ENCODE measurements at places on chromosomes 11 and 22.

GRCh38 chr11:27696961-27697360, 3.3 kb downstream of the BDNF start:
- DNase-seq, result no peak

GRCh38 chr11:64103277-64103985, 62.5 kb downstream of the MACROD1 start:
- DNase-seq, result no peak

- DNase-seq, result no peak
Observed at GRCh38 chr22:19871845-19872778, 17.4 kb upstream of the GNB1L start.

DNA sequence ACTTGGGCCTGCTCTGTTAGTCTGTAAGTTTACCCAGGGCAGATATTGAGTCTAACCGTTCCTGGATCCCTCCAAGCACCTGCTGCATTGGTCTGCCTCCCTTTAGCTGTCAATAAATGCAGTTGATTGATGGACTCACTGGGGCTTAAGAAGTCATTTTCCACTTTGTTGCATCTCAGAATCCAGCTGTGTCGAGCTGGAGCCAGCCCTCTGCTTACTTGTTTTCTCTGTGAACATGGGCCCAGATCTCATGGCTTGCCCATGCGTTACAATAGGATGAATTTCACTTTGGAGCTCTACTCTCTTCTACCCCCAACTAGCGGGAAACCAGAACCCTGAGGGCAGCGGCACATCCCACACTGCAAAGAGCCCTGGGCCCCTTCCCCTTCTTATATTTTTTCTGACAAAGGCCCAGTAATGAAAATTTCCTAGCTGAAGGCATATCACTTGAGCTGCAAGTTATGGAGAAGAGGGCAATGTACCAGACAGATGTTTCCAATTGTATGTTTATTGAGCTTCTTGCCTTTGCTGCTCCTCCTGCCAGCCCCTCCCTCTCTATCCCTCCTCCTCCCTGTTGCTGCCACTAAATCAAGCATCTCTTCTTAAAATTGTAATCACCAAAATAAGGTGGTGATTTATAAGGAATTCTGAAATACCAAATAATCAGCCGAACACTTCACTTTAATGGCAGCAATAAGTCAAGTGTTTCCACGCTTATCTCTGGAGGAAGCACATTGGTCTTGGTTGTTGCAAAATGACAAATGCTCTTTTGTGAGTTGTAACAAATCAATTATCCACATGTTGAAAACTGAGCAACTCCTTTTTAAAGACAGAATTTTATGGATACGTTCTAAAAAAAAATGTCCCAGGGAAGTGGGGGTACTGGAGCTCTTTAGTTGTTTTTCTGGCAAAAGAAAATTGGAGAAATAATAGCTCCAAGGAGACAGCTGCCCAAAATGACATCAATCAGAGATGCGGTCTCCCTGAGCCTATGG, 212.3 kb upstream of the ZBED5 start:
- no peak for DNase-seq

- no peak for DNase-seq
Observed at GRCh38 chr22:23604939-23605712, 25.0 kb upstream of the IGLL1 start.

DNA sequence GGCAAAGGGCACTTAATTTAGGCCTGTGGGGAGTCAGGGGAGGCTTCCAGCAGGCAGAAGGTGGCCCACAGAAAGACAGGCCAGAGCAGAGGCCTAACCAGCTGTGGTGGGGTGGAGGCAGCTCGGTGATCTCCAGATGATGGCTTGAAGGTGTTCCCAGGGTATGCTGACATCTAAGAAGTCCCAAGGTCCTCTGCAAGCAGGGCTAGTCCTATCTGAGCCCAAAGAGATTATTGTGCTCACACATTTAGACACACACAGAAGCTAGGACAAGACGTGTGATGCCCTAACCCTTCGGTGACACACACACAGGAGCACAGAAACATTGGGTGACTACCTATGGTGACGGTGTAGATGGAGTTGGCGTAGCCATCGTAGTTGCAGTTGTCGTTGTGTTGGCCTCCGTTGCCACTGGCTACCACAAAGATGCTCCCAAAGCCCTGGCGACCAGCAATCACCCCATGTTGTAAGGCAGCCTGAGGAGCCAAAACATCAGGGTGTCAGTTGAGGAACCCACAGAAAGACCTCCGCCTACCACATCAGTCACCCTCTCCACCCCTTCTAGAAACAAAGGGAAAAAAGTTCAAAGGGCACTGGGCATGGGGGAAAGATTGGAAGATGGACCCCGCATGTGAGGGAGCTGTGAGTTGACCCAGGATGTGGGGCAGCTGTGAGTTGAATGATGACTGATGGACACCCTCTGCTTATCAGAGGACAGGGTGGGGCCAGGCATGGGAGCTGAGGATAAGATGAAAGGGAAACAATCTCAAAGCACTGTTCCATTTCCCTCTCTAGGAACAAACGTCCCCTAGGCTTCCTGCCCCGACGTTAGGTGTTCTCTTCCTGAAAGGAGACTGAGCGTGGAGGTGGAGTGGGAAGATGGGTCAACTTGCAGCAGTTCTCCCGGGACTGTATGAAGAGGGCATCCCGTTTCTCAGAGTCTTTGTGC, 7.9 kb downstream of the PCSK7 start:
- no peak for DNase-seq

DNA sequence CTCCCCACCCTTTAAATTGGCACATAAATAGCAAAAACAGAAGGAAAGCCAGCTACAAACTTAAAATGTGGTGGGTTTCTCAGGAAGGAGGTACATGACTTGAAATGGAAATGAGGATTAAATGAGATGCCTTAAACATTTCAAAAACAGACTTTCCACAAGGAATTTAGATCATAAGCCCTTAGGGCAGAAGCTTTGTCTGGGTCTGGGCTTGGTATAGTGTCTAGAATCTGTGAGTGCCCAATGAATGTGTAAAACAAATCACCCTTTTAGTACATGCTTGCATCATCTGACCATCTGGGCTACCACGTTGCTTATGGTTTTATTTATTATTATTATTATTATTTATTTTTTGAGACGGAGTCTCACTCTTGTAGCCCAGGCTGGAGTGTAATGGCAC, 37.1 kb upstream of the CREB3L1 start:
- DNase-seq, result no peak

DNA sequence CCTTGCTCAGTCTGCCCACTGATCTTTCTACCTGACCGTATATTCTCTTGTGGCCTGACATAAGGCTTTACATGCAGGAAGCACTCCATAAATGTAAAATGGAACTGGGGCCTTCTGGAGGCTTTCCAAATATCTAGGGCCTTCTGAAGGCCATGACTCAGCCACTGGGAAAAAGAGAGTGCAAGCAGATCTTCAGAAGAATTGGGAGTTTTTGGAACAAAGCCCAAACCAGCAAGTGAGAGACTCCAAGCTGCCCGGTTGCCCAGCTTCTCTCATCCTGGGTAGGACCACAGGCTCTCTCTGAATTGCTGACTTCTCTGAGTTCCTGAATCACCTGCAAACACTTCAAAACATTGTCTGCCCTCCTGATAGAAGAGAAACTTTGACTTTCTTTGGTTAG, 107.9 kb upstream of the BMAL1 start:
- no peak for DNase-seq

DNA sequence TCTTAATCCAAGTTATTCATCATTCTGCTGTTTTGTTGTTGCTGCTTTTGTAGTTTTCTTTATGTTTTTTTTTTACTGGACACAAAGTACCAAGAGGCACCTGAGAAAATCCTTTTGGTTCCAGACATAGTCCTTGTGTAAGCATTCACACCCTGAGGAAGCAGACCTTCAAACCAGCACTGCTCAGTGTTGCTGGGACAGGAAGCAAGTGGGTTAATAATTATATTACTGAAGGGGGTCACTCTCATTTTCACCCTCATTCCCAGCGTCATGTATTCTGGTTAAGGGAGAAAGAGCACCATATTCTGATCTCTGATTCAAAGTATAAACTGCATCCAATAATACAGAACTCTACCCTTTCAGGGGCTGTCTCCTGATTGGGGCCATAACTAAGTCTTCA, 5.9 kb upstream of the ALKBH3 start:
- DNase-seq, result no peak

- DNase-seq, result no peak
Observed at GRCh38 chr11:9574622-9575259, 1.3 kb downstream of the WEE1 start.

DNA sequence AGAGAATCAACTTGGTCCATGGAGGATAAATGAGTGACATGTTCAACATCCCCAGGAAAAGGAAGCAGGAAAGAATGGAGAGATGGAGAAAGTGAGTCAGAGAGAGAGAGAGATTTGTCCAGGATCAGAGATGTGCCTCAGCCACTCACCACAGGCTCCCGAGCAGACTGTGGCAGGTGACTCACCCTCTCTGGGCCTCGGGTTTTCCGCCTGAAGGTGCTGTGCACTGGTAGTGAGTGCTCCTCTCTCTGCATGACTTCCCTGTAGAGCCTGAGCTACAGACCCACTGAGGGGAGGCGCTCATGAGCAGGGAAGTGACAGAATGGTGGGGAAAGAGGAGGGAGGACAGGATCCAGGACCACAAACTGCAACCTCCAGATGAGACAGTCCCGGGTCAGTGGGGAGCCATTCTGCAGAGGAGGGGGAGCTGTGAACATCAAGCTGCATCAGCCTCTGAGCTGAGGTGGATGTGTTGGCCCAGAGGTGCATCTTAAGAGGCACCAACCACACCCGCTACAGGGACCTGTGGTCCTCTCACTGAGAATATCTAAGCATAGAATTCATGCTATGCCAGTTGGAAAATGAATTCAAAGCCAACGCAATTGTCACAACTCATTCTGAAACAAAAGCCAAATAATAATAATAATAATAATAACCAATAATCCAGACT, 433.4 kb downstream of the BRD1 start:
- no peak for DNase-seq

DNA sequence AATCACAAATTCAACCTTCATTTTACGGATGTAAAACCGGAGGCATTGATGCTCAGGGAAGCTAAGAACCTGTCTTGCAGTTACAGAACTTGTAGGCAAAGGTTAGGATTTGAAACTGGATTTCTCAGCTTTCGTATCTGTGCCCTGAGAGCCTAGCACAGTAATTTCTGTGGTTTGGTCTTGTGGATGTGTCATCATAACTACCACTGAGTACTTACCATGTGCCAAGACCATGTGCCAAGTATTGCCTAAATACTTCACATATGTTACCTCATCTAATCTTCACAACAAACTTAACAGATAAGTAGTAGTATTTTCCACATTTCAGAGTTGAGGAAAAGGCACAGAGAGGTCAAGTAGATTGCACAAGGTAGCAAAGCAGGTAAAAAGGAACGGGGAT, 140.7 kb downstream of the NXPE2 start:
- no peak for DNase-seq

GRCh38 chr11:1530686-1531448, 41.2 kb downstream of the DUSP8 start:
- no peak for DNase-seq

DNA sequence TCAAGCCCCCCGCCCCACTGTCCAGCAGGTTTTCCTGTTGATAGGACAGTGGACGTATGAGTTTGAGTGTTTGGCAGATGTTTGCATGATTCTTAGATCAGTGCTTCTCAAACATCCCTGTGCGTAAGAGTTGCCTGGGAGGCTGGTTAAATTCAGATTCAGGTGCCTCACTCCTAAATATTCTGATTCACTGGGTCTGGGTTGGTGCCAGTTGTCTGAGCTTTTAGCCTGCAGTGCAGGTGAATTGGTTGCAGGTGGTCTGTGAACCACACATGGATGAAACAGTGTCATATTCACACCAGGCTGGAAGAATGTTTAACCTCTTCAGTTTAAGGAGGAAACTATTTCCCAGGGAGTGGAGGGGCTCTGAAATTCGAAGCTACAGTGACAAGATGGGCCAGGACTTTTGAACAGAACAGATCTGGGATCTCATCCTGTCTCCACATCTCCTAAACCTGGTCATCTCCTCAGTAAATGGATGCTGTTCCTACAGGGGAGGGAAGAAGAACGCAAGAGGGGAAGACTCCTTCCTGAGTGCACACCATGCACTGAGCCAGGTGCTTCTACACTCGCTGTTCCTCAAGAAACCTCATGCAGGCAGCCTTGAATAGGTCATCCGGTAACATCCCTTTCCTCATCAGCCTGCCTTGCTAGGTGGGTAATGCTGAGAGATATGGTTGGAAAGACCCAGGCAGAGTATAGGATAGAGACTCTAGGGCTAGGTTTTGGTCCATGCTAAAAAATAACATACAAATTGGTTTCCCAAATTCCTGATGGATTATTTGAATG, 47.8 kb downstream of the TEAD1 start:
- no peak for DNase-seq

DNA sequence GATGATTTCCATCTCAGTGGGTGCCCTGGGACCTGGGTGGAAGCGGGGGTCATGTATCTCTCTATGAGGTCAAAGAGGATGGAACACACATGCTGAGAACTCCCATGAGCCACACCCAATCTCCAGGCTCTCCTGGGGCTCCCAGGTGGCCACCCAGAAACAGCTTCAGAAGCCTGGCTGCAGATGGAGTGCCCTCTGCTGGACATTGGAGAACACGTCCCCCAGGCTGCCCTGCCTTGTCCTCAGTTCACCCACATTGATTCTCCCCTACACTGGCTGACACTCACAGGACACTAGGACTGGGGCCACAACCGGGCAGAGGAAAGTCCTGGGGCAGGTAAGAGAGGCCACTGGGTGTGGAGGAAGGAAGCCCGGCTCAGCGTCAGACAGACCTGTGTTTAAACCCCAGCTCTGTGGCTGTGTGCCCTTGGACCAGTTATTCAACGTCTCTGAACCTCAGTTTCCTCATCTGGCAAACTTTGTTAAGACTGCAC, 4.5 kb upstream of the NOL12 start:
- no peak for DNase-seq

DNA sequence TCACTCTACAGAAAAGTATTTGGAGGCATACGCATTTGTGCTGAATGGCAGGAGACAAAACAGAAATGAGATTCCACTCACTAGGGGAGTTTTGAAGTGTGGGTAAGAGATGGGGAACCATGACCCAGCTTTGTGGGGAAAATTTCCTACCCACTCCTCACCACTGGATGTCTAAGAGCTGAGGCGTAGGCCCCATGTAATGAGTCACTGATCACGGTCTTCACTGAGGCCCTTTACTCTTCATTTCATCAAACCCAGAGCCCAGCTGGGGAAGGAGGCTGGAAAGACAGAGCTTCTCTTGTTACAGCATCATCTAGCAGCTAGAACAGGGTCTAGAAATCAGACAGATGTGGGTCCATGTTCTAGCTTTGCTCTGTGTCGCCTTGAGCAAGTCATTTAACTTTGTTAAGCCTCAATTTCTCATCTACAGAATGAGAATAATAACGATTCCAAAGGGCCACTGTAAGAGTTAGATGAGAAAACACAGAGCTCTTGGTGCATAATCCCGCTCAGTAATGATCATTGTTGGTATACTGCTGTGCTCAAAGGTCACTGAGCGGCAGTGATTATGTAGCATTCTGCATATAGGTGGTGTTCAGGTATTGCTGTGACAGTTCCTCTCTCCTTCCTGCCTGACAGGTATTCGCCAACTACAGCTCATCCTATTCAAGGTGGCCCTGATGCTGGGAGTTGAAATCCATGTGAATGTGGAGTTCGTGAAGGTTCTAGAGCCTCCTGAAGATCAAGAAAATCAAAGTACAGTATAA, 97.2 kb downstream of the MICAL2 start:
- DNase-seq, result peak; percentile 56

Data from activated CD4-positive, alpha-beta T cell treated with anti-CD3 and anti-CD28 coated beads, Interleukin-2, amount 50 U/mL, for 24 hours (primary cell).